ENCODE measurements at places on chromosomes 3 and 15. TPM values are rescaled to one million over a fixed set of nuclear protein-coding genes. Genes with fewer than 3 reads are reported as not detected.

DNA sequence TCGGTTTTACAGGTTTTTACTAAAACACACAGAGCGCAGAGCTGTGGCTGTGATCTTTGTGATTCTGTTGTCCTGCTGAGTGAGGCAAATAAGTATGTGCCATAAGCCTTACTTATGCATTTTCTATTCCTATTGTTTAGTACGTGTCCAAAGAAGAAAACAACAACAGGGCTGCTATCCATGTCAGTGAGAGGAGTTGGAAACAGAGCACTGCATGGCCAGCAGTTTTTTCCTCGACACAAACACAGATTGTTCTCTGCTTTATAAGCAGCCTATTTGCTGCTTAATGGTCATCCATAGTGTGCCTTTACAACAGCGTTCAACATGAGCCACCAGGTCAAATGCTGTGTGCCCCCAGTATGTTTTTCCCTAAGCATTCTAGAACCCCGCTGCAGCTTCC is 79.8 kb downstream of the SHQ1 start:
- H3K27ac ChIP-seq: no peak overlapping the region
- H3K36me3 ChIP-seq: 0 out of 2 replicates have a peak, but pooled peaks cover 4% of the 10 kb centered on the region
- no peaks in the 10 kb centered on the region for H3K4me1 ChIP-seq
- H3K4me3 ChIP-seq: no peak overlapping the region
- no peak for DNase-seq

- H3K27me3 ChIP-seq: peaks cover 23% of the 10 kb centered on the region
- no peaks in the 10 kb centered on the region for H3K36me3 ChIP-seq
- H3K27ac ChIP-seq: no peak overlapping the region
- H3K4me3 ChIP-seq: no peak overlapping the region
- peaks cover 17% of the 10 kb centered on the region for H3K4me1 ChIP-seq
Observed at GRCh38 chr15:67005294-67005996, 60.0 kb upstream of the SMAD3 start.

- H3K4me1 ChIP-seq: peaks cover 44% of the 10 kb centered on the region
- H3K27ac ChIP-seq: peak overlapping the region; percentile 56
- no peak for DNase-seq
Observed at GRCh38 chr15:66291816-66292570, 1.4 kb upstream of the DIS3L start.

GATM gene
- total RNA-seq: 0.38 TPM
